CMK (cell line): ENCODE measurements at places on chromosomes 3 and 15.
A peak's percentile ranks its signal among the peaks of the same experiment; 100 is the strongest.

DNA sequence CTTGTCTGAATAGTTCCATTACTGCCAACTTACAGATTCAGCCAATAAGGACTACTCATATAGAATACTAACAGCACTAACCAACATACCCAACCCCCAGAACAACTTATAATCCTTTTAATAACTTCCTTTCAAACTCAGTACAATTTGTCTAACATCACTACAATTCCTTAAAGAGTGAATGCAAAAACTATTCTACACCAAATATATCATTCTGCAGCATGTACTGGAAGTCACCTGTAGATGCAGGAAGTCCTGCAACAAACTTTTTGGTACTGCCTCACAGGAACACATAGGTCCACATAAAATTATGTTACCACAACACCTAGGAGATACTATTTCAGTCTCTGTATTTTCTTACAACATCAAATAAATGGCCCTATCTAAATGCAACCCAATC lies 2.1 kb downstream of the CCNL1 start:
- no peak for DNase-seq

DNA sequence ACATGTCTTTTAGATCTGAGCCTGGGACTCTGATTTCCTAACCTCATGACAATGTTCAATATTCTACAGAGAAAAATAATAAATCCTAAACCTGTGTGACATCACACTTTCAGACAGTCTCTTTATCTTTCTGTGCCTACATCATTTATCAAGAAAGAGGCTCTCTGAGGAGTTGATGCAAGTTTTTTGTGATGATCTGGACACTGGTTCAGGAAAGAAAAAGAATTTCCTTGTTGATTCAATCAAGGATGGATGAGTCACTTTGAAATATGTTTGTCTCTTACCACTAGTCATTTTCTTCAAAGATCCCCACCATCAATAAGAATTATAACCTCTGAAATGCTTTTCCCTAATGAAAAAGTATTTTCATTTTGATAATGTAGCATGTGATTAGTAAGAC lies 404.6 kb downstream of the WDR72 start:
- no peak for DNase-seq

DNA sequence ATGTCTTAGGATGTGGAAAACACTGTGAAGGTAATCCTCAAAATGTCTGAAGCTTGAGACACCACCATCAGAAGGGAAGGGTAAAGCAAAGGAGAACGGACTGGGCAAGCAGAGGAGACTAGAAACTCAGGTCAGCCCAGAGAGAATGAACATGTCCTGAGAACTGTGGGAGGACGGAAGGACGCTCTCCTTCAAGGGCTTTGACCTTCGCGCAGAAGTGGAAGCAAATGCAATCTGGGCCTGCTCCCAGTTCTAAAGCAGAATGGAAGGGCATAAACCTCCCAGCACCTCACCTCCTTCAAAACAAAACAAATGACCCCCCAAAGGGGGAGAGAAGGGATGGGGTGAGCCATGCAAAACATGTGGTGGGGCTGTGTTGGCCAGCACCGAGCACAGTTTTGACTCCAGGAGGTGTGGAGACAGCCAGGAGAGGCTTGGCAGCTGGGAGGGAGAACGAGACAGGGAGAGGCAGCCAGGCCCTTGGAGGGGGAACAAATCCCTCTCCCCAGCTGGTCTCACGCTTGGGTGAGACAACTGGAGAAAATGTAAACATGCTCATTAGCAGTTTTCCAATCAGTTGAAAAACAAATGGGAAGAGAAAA lies 222.4 kb upstream of the WNT5A start:
- DNase-seq: no peak

GRCh38 chr3:48413611-48414010 lies 16.3 kb downstream of the PLXNB1 start:
- DNase-seq: no peak

- DNase-seq: no peak
These were observed 590 bp upstream of the ITGA11 start for GRCh38 chr15:68432441-68433064.

DNA sequence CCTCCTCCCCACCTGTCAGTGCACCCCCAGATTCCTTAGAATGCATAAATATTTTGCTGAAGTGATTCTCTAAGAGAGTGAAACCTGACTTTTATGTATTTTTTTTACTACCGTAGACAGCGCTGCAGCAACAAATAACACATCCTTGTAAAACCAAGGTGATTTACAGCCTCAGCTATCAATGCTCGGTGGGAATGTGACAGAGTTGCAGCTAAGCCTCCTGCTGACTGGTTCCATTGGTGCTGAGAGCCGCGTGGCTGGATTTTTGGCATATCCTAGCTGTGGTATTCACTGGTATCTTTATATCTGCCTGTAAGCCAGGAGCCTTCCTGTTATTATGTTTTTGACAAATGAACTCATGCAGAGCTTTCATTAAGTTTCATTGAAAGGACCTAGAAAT lies 11.0 kb downstream of the FGD5 start:
- DNase-seq: no peak

DNA sequence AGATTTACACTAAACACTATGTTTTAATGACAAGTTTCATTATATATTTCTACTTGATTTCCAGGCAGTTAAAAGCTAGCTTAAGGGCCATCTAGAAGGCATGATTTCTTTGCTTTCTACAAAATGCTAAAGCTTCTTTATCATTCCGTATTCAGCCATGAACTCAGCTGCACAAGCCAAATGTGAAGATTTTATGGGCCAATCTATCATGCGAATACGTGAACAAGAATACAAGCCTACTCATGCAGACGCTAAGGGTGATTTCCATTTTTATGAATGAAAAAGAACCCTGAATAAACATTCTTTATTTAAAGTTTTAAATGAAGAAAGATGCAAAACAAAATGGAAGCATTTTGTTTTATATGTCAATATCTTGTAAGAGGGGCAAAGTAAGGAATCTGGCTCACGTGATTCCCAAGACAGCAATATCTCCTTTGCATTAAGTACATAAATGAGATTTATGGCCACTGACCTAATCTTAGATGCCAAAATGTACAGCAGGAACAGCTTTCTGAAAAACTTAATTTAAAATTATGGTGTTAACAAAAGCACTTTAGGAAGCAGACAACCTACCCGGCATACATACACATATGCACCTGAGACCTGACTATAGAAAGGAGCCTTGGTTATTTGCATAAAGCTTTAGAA lies 215.8 kb downstream of the DPH6 start:
- DNase-seq: no peak

DNA sequence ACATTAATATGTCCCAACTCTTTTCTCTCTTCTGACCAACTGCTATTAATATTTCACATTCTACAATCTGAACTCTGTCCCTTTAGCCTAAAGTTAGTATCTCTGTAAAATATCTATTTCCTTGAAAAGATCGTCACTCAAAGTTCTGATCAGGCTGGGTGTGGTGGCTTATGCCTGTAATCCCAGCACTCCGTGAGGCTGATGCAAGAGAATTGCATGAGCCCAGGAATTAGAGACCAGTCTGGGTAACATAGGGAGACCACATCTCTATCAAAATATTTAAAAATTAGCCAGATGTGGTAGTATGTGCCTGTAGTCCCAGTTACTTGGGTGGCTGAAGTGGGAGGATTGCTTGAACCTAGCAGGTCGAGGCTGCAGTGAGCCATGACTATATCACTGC lies 695.6 kb downstream of the MCTP2 start:
- DNase-seq: no peak

DNA sequence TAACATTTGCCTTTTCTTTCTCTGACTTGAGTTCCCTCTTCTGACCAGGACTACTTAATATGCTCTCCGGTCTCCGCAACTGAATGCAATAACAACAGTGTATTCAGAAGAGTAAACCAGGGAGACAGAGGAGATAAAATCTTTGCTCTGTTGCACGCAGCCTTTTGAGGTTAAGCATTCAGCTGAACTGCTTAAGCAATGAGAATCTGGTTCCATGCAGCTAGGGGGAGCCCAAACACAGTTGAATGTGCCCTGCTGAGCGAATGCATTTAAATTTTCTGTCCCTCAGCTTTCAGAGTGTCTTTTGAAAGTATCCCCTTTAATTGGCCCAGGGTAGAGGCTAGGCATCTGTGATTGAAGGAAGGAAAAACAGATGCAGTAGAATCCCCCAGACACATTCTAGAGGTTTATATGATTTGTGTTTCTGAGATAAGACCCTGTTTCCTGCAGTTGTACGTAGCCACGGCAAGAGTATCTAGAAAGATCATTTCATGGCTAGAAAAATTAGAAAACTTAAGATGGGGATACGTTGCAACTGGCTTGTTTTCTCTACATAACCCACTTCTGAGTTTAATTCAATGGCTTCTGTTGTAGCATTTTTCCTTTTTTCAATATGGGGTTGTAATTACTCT lies 309.6 kb downstream of the TUSC7 start:
- DNase-seq: no peak

- no peak for DNase-seq
These were observed 6.0 kb downstream of the DIPK2A start for GRCh38 chr3:143977341-143978262.

GRCh38 chr3:34225821-34226366 lies 427.5 kb downstream of the PDCD6IP start:
- no peak for DNase-seq

GRCh38 chr15:68334661-68335124 lies 57.1 kb downstream of the FEM1B start:
- no peak for DNase-seq

- no peak for DNase-seq
These were observed 22.8 kb downstream of the MELTF start for GRCh38 chr3:197006860-197007259.

GRCh38 chr15:29612096-29612495 lies 210.2 kb downstream of the TJP1 start:
- DNase-seq: no peak

DNA sequence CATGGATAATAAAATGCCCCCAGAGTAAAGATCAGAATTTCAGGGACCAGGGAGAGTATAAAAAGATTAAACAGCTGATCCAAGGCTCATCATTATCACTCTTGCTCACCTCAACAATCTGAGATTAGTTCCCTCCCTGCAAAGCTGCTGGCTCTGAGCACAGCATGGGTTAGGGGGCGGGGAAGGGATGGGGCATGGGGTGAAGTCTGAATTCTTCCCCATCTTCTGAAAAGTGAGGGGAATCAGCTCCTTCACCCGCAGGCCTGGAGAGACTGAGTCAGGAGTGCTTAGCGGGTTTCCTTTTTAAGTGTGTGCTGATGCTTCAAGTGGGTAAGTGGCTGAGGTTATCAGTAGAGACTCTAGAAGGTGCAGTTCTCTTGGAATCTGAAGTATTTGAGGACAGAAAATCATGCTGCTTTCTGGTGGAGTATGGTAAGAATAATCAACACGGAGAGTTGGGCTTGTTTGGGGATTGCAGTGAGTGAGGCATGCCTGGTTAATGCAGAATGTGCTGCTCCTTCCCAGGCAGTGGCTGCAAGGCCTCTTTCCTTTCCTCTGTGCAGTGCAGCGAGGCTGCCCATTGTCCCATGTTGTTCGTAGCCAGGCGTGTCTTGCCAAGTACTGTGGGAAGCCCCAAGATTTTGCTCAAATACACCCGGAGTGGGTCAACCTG lies 59.2 kb upstream of the TRAK1 start:
- DNase-seq: no peak

GRCh38 chr3:50442945-50443579 lies 60.4 kb downstream of the CACNA2D2 start:
- DNase-seq: no peak

GRCh38 chr3:169170456-169170855 lies 493.1 kb downstream of the MECOM start:
- DNase-seq: no peak

GRCh38 chr15:63396152-63396928 lies 14.7 kb upstream of the CA12 start:
- no peak for DNase-seq

GRCh38 chr15:101455291-101456025 lies 34.0 kb downstream of the PCSK6 start:
- DNase-seq: peak; percentile 8

- DNase-seq: no peak
These were observed 923.6 kb downstream of the TUSC7 start for GRCh38 chr3:117633207-117633606.

DNA sequence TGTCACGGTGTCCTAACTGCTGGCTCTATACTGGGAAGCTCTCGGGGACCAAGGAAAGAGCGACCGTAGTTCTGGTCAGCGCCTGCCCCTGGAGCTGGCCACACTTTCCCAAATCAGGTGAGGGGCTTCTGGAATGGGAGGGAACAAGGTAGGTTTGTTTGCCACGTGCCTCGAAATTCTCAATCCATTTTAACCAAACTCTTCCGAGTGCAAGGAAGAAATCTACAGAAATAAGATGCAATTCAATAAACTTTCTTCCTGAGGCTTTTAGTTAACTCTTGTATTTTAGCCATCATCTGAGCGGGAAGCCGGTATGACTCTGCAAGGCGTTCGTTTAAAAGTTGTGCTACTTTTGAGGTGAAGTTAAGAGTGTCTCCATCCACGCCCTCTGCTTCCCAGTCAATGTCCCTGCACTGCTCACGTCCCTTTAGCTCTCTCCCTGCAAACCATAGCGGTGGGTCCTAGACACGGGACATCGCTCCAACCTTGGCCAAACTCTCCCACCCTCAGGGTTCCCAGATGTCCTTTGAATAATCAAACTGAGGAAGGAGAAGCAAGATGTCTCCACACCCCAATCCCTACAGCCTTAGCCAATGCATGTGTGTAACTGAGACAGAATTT lies 597 bp downstream of the AGTR1 start:
- no peak for DNase-seq

GRCh38 chr15:61841466-61841865 lies 218.8 kb downstream of the VPS13C start:
- DNase-seq: no peak
